Endodermal cell (in vitro differentiated cells): ENCODE measurements at places on chromosomes 1 and 21. TPM values are rescaled to one million over a fixed set of nuclear protein-coding genes. Genes with fewer than 3 reads are reported as not detected.

DNA sequence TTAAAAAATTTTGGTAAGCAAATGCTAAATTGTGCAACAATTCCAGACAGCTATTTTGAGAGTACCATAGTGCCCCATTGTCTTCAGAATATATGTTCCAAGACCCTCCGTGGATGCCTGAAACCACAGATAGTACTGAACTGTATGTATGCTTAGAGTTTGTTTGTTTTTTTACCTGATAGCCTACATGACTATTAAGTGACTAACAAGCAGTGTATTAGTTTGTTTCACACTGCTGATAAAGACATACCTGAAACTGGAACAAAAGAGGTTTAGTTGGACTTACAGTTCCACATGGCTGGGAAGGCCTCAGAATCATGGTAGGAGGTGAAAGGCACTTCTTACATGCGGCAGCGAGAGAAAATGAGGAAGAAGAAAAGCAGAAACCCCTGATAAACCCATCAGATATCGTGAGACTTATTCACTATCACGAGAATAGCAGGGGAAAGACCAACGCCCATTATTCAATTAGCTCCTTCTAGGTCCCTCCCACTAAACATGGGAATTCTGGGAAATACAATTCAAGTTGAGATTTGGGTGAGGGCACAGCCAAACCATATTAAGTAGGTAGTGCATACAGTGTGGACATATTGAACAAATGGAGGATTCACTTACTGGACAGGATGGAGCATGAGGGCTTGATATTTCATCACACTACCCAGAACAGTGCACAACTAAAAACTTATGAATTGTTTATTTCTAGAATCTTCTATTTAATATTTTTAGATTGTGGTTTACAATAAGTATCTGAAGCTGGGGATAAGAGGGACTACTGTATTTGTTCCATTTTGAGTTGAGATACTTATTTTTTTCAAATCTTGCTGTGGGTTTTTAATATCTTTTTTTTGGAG lies 78.5 kb downstream of the LHX9 start:
- H3K27me3 ChIP-seq = no peaks in the 10 kb centered on the region
- H3K27ac ChIP-seq = no peak overlapping the region
- H3K4me1 ChIP-seq = no peaks in the 10 kb centered on the region
- H3K4me3 ChIP-seq = no peak overlapping the region

Gene CATSPERE
- total RNA-seq = 0.20 and 0.42 TPM in 2 replicates

- DNase-seq = no peak
- peaks cover 6% of the 10 kb centered on the region for H3K4me1 ChIP-seq
- no peak overlapping the region for H3K4me3 ChIP-seq
- no peaks in the 10 kb centered on the region for H3K36me3 ChIP-seq
- no peaks in the 10 kb centered on the region for H3K27me3 ChIP-seq
Observed at GRCh38 chr1:106232128-106232527, 824.3 kb upstream of the PRMT6 start.

Gene ENSA
- total RNA-seq = 266 to 360 TPM (median 286 TPM) in 3 replicates

- no peak overlapping the region for H3K27ac ChIP-seq
- H3K27me3 ChIP-seq = no peaks in the 10 kb centered on the region
- no peaks in the 10 kb centered on the region for H3K4me1 ChIP-seq
- H3K36me3 ChIP-seq = peaks cover 66% of the 10 kb centered on the region
- no peak for DNase-seq
- H3K4me3 ChIP-seq = no peak overlapping the region
Observed at GRCh38 chr1:225559902-225560301, 93.0 kb downstream of the ENAH start.

GRCh38 chr1:154344977-154345837 lies 19.9 kb downstream of the ATP8B2 start:
- no peaks in the 10 kb centered on the region for H3K27me3 ChIP-seq
- H3K4me1 ChIP-seq = no peaks in the 10 kb centered on the region
- DNase-seq = peak; percentile 91
- no peak overlapping the region for H3K27ac ChIP-seq

DNA sequence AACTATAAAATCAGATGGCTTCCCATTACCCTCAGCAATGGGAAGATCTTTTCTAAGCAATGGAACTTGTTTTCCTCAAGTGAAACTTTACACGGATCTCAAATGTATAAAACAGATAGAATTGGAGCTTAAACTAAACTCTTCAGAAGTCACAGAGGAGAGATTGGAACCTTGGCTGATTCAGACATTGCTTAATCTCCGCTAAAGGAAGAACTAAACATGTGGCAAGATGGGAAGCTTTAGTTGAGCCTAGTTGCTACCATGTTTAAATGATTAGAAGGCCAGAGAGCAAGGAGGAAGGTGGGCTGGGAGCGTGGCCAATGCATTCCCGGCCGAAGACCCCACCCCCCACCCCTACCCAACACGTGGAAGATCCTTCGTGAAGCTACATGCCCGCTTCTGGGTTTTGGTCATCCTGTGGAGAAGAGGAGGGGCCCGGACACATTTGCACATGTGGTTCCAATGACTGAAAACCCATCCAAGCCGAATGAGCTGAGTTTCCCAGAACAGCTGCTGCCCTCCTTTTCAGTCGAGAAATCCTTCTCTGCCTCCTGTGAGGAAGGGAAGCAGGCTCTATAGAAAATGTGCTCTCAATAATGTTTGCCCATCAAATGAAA lies 164.3 kb downstream of the MIS18A start:
- H3K27ac ChIP-seq = no peak overlapping the region
- H3K4me1 ChIP-seq = no peaks in the 10 kb centered on the region
- DNase-seq = no peak
- H3K4me3 ChIP-seq = no peak overlapping the region

Gene KRTAP10-12
- total RNA-seq = not detected in 2 replicates

Gene PROK1
- 0.20 TPM in 1 of 2 replicates, not detected in the other for total RNA-seq

DNA sequence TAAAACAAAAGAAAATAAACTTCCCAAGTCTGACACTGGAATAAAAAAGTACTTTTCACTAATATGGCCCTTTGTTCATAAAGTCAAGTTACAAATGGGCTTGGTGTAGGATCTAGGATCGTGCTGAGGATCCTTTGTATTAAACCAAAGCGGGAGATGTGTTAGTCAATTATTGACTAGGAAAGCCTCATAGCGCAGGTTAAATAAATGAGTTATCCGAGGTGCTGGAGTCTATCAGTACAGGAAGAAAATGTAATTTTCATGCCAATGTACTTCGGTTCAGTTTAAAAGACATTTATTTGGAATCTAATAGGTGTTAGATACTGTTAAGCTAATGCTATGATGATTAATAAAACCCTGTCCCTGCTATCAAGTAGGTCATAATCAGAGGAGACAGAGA lies 101.8 kb downstream of the TNR start:
- H3K27me3 ChIP-seq = no peaks in the 10 kb centered on the region
- peaks cover 20% of the 10 kb centered on the region for H3K4me1 ChIP-seq
- H3K4me3 ChIP-seq = no peak overlapping the region
- DNase-seq = no peak

- no peak overlapping the region for H3K27ac ChIP-seq
- H3K27me3 ChIP-seq = peaks cover 85% of the 10 kb centered on the region
- no peaks in the 10 kb centered on the region for H3K36me3 ChIP-seq
- peaks cover 7% of the 10 kb centered on the region for H3K4me1 ChIP-seq
Observed at GRCh38 chr1:12600335-12600734, 17.7 kb downstream of the DHRS3 start.

GRCh38 chr1:61636814-61637213 lies 88.1 kb downstream of the TM2D1 start:
- H3K4me1 ChIP-seq = no peaks in the 10 kb centered on the region
- H3K36me3 ChIP-seq = no peaks in the 10 kb centered on the region
- no peak overlapping the region for H3K27ac ChIP-seq
- no peak for DNase-seq
- H3K27me3 ChIP-seq = no peaks in the 10 kb centered on the region
- H3K4me3 ChIP-seq = no peak overlapping the region

Gene TNFRSF1B
- total RNA-seq = 0.27 and 0.40 TPM in 2 replicates

DNA sequence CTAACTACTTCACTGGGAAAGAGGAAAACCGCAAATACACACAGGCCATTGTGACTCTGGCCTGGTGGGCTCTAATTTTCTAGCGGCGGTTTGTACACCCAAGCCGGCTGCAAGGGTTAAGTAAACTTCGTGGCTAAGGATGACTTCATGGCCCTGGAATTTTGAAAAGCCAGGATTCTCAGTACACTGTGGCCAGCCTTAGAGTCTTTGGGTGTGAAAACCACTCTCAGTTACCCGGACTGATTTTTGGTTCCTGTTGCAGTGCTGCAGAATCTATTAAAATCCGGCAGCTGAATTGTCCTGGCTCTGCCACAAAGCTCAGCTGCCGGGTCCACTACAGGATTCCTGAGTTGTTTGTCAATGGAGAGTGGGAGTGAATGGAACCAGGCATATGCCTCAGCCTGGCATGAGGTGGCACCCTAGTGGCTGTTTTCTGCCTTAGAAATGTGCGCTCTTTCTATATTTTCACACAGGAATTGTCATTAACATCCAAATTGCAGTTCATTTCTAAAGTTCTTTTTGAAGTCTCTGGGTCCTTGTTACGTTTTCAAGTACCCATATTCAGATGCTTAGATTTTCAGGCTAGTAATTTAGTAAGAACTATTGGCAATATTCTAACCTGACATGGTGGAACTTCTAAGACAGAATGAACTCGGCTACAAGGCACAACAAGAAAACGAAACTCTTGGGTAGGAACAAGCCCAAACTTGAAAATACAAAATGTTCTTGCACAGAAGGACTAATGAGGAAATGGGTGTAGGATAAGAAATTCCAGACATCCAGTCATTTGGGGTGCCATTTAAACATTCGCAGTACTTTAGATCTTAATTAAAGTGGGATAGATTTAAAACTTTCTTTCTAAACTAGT lies 255.9 kb downstream of the NFIA start:
- peak overlapping the region; percentile 54 for H3K27ac ChIP-seq
- no peak overlapping the region for H3K4me3 ChIP-seq
- DNase-seq = peak; percentile 79

DNA sequence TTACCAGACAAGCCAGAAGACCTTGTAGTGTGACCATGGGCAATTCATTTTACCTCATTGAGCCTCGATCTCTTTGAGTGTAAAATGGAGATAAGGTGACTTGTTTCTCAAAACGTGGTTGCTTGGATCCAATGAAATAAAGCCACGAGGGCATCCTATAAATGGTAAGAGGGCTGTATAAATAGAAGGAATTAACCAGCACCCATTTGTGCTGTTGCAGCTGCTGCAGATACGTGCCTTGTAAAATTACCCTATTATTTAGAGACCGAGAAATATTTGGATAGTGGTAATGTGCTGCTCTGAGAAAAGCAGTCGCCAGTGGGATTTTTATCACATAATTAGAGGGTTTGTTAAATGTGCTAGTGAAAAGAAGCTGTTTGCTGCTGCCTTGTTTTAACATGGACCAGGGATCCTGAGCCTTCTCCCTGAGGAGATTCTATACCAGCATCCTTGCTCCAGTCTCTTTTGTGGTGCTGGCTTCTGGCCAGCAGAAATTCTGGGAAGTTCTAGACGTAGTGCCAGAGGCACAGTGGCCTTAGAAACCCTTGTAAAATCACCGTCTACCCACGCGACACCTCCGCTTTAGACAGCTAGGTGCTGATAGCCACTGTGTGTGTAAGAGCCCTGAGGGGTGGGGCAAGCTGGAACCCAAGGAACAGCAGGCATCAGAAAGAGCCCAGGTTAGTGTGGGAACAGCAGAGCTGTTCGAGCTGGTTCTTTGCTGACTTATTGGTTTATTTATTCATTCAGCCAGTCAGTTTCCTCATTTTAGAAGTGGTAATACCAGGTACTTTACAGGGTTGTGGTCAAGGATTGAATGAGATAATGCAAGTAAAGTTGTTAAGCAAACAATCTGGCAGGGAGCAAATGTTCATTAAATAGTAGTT lies 137.5 kb downstream of the NOS1AP start:
- no peak overlapping the region for H3K4me3 ChIP-seq
- H3K36me3 ChIP-seq = no peaks in the 10 kb centered on the region
- H3K27ac ChIP-seq = no peak overlapping the region
- H3K27me3 ChIP-seq = no peaks in the 10 kb centered on the region

Gene IL22RA1
- not detected in 2 replicates for total RNA-seq

DNA sequence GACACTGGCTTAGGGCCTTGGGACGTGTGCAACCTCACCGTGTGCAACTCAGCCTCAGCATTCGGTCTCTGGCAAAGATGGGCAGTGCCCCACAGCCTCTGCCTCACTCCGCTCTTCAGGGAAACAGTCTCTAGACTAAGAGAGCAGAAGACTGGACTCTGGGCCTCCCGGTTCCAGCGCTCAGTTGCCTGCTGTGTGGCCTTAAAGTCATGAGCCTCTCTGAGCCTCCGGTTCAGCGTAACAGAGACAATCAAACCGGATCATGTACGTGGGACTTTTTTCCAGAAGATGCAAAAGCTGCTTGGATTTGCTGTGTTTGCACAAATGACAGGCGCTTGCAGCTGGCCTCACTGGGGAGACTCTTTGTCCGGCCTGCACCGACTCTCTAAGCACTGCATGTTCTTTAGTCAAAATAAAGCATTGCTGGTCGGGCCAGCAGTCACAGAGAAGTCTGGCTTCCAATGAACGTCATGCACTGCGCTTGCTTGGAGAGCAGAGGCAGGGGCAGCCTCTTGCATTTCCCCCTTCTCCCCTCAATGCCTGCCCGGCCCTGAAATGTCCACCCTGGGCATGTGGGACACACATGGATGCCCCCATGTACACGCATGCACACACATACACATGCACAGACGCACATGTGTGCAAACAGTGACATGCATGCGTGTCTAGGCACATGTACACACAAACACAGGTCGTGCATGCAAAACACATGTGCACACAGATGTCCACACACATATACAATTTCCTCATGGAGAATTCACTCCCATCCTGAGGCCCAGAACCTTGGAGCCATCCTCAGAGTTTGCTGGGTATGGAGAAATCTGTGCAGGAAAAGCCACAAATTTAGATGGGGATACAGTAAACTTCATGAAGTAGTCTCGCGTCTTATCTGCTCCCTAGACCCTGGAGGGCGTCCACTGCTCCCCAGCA lies 152.4 kb downstream of the PRDM16 start:
- H3K27me3 ChIP-seq = no peaks in the 10 kb centered on the region
- no peak for DNase-seq
- no peak overlapping the region for H3K4me3 ChIP-seq
- H3K27ac ChIP-seq = no peak overlapping the region
- no peaks in the 10 kb centered on the region for H3K36me3 ChIP-seq

- peak overlapping the region; percentile 79 for H3K27ac ChIP-seq
- no peaks in the 10 kb centered on the region for H3K36me3 ChIP-seq
- H3K4me3 ChIP-seq = no peak overlapping the region
- H3K27me3 ChIP-seq = no peaks in the 10 kb centered on the region
- no peaks in the 10 kb centered on the region for H3K4me1 ChIP-seq
Observed at GRCh38 chr1:13593511-13594131, 10.0 kb downstream of the PDPN start.

DNA sequence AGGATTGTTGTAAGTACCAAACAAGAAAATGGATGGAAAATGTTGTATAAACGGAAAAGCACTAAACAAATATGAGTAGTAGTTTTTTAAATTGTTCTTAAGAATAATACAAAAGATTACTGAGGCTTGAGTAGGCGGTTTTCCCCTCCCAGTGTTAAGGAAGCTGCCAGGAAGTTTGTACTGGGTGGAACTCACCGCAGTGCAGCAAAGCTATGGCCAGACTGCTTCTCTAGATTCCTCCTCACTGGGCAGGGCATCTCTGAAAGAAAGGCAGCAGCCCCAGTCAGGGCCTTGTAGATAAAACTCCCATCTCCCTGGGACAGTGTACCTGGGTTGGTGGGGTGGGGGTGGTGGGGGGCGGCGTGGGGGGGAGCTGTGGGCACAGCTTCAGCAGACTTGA lies 58.7 kb downstream of the XCL2 start:
- no peaks in the 10 kb centered on the region for H3K27me3 ChIP-seq
- no peak overlapping the region for H3K27ac ChIP-seq
- no peak overlapping the region for H3K4me3 ChIP-seq
- DNase-seq = no peak
- peaks cover 11% of the 10 kb centered on the region for H3K4me1 ChIP-seq

GRCh38 chr1:200448034-200448762 lies 38.4 kb upstream of the ZNF281 start:
- peaks cover 12% of the 10 kb centered on the region for H3K36me3 ChIP-seq
- H3K27me3 ChIP-seq = no peaks in the 10 kb centered on the region
- H3K4me1 ChIP-seq = peaks cover 3% of the 10 kb centered on the region
- no peak overlapping the region for H3K4me3 ChIP-seq
- no peak for DNase-seq
- no peak overlapping the region for H3K27ac ChIP-seq
